Mesothelial cell of epicardium (in vitro differentiated cells): ENCODE measurements at places on chromosomes 12 and 14. TPM values are rescaled to one million over a fixed set of nuclear protein-coding genes. Genes with fewer than 3 reads are reported as not detected.
A peak's percentile ranks its signal among the peaks of the same experiment; 100 is the strongest.

- H3K4me1 ChIP-seq = peaks cover 13% of the 10 kb centered on the region
- no peak for DNase-seq
- H3K27ac ChIP-seq = no peak overlapping the region
- H3K4me3 ChIP-seq = no peak overlapping the region
These were observed 180.4 kb upstream of the FKBP4 start for GRCh38 chr12:2614341-2614740.

MYL2 gene
- total RNA-seq = not detected in 3 replicates

GRCh38 chr12:67649261-67649569, 670 bp downstream of the DYRK2 start:
- no peaks in the 10 kb centered on the region for H3K27me3 ChIP-seq
- no peak for DNase-seq
- H3K36me3 ChIP-seq = peaks cover 2% of the 10 kb centered on the region

DNA sequence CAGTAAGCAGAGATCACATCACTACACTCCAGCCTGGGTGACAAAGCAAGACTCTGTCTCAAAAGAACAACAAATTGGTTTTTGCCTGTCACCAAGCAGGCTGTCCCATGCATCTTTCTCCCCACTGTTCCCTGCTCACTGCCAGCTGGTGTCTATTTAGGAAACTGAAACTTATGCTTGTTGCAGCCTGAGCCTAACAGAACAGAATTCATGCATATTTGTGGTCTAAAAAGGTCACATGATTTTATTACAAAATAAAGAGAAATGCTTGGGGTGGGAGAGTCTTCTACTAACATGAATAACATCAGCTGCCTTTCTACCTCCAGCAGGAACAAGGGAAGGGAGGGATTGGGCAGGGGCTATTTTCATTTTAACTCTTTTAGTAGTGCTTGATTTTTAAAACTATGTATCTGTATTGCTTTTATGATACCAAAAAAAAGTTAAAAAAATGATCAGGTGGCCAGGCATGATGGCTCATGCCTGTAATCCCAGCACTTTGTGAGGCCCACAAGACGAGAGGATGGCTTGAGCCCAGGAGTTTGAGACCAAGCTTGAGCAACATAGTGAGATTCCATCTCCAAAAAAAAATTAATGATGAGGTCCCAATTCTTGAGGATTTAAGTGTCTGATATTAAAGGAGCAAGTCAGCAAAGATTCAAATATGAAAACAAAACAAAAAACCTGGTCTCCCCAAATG, 923 bp downstream of the STAT2 start:
- H3K4me1 ChIP-seq = peaks cover 13% of the 10 kb centered on the region
- peaks cover 4% of the 10 kb centered on the region for H3K27me3 ChIP-seq
- H3K4me3 ChIP-seq = peak overlapping the region; percentile 93
- H3K27ac ChIP-seq = peak overlapping the region; percentile 99

DNA sequence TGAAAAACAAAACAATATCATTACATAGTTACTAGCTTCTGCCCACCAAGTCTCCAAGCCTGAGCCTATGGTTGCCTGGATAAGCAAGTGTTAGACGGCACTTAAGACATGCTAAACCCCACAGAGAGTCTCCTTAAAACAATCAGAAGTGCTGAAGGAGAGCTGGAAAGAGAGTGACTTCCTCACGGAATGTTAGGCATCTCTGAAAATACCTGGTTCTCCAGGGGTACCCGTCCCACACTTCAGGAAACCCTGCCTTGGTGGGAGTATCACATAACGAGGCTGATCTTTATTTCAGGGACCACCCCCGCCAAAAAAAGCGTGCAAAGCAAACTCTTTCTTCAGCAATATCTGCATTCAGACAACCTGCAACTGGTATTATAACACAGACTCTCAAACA, 18.3 kb downstream of the LHX5 start:
- H3K4me1 ChIP-seq = no peaks in the 10 kb centered on the region
- H3K27me3 ChIP-seq = peaks cover 55% of the 10 kb centered on the region
- H3K36me3 ChIP-seq = no peaks in the 10 kb centered on the region

- no peak overlapping the region for H3K27ac ChIP-seq
- peaks cover 18% of the 10 kb centered on the region for H3K4me1 ChIP-seq
- DNase-seq = no peak
- H3K4me3 ChIP-seq = no peak overlapping the region
- H3K27me3 ChIP-seq = no peaks in the 10 kb centered on the region
These were observed 66.4 kb upstream of the STK38L start for GRCh38 chr12:27177706-27178105.

DNA sequence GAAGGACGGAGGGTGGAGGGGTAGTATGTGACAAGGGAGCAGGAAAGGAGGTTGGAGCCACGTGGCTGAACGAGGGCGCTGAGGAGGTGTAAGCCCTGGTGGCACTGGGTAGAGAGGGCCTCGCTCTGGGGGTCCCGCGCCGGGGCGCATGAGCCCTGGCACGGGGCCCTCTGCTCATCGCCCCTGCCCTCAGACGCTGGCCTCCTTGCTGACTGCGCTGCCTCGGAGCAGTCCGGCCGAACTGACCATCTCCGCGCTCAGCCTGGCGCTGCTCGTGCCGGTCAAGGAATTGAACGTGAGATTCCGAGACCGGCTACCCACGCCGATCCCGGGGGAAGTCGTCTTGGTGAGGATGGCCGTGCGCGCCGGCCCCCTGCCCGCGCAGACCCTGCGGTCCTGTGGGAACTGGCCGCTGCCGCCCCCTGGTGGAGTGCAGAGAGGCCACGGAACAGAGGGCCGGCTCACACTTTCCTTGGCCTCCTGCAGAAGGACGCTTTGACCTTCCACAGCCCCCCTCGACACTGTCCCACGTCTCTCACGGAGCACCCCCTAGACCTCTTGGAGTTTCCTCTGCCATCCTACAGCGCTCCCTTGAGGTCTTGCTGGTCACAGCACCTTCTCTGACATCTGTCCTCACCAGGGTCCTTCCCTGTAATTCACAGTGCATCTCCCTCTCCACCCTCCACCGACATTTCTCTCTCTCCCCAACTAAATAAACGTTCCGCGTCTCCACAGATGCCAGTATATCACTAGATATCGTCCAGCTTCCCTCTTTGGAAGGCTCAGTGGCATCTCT, 10.5 kb downstream of the ARHGEF25 start:
- H3K27me3 ChIP-seq = peaks cover 99% of the 10 kb centered on the region
- DNase-seq = peak; percentile 83
- peaks cover 14% of the 10 kb centered on the region for H3K4me1 ChIP-seq
- H3K36me3 ChIP-seq = peaks cover 25% of the 10 kb centered on the region
- no peak overlapping the region for H3K27ac ChIP-seq
- peak overlapping the region; percentile 65 for H3K4me3 ChIP-seq

- H3K4me1 ChIP-seq = peaks cover 45% of the 10 kb centered on the region
- H3K4me3 ChIP-seq = no peak overlapping the region
- H3K27me3 ChIP-seq = no peaks in the 10 kb centered on the region
- peak overlapping the region; percentile 41 for H3K27ac ChIP-seq
- DNase-seq = no peak
These were observed 4.2 kb downstream of the MLXIP start for GRCh38 chr12:122082621-122083356.

PKP2 gene
- 65.3 to 69.5 TPM (median 67.3 TPM) in 3 replicates for total RNA-seq

DNA sequence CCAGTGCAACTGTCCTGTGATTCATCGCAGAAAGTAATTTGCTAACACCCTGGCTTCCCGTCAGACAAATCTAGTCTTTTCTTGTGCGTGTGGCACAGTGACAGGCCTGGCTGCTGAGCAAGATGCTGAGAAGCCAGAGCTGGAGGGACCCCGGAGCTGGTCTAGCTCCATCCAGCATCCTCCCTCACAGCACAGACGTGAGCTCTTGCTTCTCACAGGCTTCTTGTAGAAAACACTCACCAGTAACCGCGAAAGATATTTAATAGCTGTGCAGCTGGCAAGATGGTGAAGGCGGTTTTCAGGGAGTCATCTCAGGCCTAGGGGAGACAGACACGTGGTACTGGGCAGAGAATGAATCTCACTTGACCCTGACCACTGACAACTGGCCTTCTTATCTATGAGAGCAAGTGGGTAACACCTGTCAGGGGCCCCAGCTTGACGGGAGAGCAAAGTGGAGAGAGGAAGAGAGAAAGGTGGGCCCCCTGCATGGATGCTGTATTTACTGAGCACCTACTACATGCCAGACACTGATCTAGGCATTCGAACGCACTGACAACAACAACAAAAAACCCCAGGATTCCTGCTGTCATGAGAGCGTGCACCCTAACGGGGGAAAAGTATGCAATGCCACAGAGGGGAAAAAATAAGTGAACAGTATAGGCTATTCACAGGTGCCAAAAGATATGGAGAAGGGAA, 63.3 kb downstream of the CCDC88C start:
- peaks cover 18% of the 10 kb centered on the region for H3K27me3 ChIP-seq
- no peak overlapping the region for H3K4me3 ChIP-seq
- DNase-seq = no peak
- H3K4me1 ChIP-seq = peaks cover 15% of the 10 kb centered on the region

DNA sequence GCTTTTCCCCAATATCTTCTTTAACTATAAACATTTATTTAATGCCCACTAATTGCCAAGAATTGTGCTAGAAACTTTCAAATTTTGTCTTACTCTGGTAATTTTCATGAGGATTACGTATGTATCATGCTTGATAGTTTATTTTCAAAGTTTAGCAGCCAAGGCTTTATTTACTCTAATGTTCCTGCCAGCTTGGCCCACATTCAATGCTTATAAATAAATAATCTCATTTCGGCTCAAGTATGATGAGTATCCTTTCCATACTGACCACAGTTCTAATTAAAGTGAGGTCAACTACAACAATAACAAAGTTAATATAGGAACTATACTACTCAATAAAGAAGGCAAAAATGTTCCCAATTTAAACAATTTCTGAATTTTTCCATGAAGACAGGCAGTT, 259.2 kb downstream of the MED13L start:
- H3K36me3 ChIP-seq = peaks cover 21% of the 10 kb centered on the region
- no peaks in the 10 kb centered on the region for H3K27me3 ChIP-seq
- no peaks in the 10 kb centered on the region for H3K4me1 ChIP-seq
- H3K27ac ChIP-seq = no peak overlapping the region
- DNase-seq = no peak

DNA sequence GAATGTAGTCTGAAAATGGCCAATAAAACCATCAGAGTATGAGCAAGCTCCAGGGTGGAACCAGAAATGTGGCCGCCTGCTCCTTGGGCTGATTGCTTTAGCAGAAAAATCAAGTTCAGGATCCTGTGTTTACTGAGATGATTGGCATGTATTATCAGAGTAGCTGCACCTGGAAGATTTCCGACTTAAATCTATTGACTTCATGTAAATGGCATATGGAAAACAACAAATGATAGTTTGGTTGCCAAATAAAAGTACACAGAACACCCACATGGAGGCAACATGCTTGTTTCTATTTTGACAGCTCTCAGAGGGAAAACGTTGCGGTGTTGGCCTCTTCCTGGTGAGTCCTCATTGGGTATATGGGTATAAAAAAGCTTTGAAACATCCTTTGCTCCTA, 31.3 kb downstream of the SOCS2 start:
- DNase-seq = no peak
- no peaks in the 10 kb centered on the region for H3K4me1 ChIP-seq
- H3K27ac ChIP-seq = no peak overlapping the region
- no peak overlapping the region for H3K4me3 ChIP-seq

DNA sequence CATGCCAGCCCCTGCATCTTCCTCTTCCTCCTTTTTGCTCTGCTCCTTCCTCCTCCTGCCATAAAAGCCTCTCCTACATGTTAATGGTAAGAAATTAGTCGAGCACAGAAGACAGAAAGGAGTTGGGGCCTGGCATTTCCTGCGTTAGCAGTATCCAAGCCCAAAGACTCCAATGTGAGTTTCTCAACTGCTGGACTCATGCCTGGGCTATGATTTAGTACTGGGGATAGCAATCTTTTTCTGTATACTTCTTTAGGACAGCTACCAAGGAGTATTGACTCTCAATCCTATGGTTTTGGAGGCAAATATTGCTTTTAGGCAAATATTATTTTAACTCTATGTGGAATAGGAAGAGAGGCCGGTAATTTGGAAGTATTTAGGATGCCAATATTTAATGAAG, 18.0 kb upstream of the SLC38A4 start:
- no peak for DNase-seq
- peaks cover 3% of the 10 kb centered on the region for H3K27me3 ChIP-seq
- no peaks in the 10 kb centered on the region for H3K4me1 ChIP-seq
- H3K27ac ChIP-seq = no peak overlapping the region

SLC38A4 gene
- 0.11 to 0.35 TPM (median 0.29 TPM) in 3 replicates for total RNA-seq

MAP1LC3B2 gene
- 4.5 to 7.1 TPM (median 5.4 TPM) in 3 replicates for total RNA-seq

MNAT1 gene
- 40.4 to 44.1 TPM (median 41.5 TPM) in 3 replicates for total RNA-seq

- H3K4me1 ChIP-seq = peaks cover 24% of the 10 kb centered on the region
- no peak for DNase-seq
- H3K27me3 ChIP-seq = no peaks in the 10 kb centered on the region
- H3K27ac ChIP-seq = peak overlapping the region; percentile 97
- peak overlapping the region; percentile 96 for H3K4me3 ChIP-seq
These were observed 975 bp downstream of the OGFOD2 start for GRCh38 chr12:122975790-122976647.

- H3K36me3 ChIP-seq = no peaks in the 10 kb centered on the region
- no peak for DNase-seq
- no peaks in the 10 kb centered on the region for H3K4me1 ChIP-seq
- H3K27me3 ChIP-seq = peaks cover 6% of the 10 kb centered on the region
- H3K27ac ChIP-seq = no peak overlapping the region
These were observed 7.0 kb downstream of the SERPINA1 start for GRCh38 chr14:94381149-94382030.

GRCh38 chr12:79927772-79928474, 7.0 kb downstream of the PPP1R12A start:
- H3K4me3 ChIP-seq = no peak overlapping the region
- H3K27me3 ChIP-seq = no peaks in the 10 kb centered on the region
- H3K4me1 ChIP-seq = peaks cover 28% of the 10 kb centered on the region
- H3K36me3 ChIP-seq = peaks cover 3% of the 10 kb centered on the region
- no peak for DNase-seq

NEUROD4 gene
- not detected in 3 replicates for total RNA-seq

DNA sequence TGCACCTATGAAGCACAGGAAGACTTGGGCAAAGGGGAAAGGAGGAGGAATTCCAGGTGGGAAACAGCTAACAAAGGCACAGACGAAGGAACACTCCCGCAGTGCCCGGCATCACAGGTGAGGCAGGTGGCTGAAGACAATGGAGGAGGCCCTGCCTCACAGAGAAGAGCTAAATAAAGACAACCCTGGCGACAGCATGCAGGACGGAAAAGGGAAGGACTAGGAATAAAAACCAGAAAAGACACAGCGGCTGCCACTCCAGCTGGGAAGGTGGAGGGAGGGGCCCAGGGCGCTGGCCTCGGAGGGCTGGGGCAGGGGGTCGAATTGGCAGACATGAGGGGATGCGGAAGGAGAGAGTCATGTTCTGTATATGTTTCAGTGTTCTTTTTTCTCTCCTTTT, 43.0 kb upstream of the ANO2 start:
- DNase-seq = no peak
- no peaks in the 10 kb centered on the region for H3K36me3 ChIP-seq
- no peaks in the 10 kb centered on the region for H3K27me3 ChIP-seq
- H3K27ac ChIP-seq = no peak overlapping the region
- peaks cover 8% of the 10 kb centered on the region for H3K4me1 ChIP-seq
- H3K4me3 ChIP-seq = no peak overlapping the region

GRCh38 chr14:67572608-67573007, 27.5 kb downstream of the PIGH start:
- no peak overlapping the region for H3K4me3 ChIP-seq
- no peak overlapping the region for H3K27ac ChIP-seq
- H3K27me3 ChIP-seq = no peaks in the 10 kb centered on the region
- peaks cover 3% of the 10 kb centered on the region for H3K4me1 ChIP-seq
- no peak for DNase-seq

GRCh38 chr14:89378119-89378518, 38.9 kb downstream of the FOXN3 start:
- no peak for DNase-seq
- H3K27ac ChIP-seq = peak overlapping the region; percentile 54
- no peak overlapping the region for H3K4me3 ChIP-seq
- H3K27me3 ChIP-seq = no peaks in the 10 kb centered on the region
- peaks cover 40% of the 10 kb centered on the region for H3K36me3 ChIP-seq
- H3K4me1 ChIP-seq = peaks cover 5% of the 10 kb centered on the region
